ENCODE measurements at places on chromosomes 3 and 15.

DNA sequence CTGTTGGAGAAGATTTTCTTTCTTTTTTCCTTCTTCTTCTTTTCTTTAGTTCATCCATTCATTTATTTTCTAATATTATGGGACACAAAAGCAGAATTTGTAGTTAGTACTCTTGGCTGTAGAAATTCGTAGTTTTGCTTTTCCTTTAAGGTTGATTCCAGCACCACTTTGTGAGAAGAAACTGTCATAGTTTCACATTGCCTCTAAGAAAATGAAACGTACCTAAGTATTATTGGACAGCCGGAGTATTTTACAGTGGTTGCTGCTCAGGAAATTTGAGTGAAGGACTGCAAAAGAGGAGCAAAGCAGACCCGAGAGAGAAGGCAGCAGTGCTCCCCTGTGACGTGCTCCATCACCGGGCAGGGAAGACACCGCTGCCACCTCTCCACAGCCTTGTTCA lies 48.1 kb downstream of the PLCL2 start:
- no peak for DNase-seq

DNA sequence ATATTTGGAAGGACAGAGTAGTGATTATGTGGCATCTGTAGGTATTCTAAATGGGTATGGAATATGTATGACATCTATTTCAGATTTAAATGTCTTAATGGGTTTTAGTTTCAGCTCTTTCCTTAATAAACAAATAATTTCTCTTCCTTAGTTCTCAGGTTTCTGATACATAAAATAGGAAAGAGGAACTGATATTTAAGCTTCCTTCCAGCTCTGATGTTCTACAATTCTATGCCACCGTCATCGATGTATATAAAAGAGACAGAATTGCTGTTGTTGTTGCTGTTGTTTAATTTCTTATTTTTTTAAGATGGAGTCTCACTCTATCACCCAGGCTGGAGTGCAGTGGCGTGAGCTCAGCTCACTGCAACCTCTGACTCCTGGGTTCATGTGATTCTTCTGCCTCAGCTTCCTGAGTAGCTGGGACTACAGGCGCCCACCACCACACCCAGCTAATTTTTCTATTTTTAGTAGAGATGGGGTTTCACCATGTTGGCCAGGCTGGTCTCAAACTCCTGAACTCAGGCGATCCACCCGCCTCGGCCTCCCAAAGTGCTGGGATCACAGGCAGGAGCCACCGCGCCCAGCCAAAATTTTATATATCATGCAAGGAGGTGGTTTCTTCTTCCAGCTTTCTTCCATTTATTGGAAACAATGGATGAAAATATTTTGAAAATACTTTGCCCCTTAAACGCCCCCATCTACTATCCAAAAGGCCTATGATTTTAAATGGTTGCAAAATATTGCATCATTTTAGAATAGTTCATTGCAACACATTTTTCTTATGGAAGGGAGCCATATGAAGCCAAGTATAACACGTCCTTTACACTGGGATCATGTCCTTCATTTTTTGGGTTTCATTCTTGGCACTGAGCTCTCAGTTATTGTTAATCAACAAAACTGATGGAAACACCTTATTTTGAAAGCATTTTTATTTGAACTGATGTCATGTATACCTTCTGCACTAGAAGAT lies 13.9 kb upstream of the C15orf61 start:
- no peak for DNase-seq

GRCh38 chr3:53936347-53936746 lies 44.7 kb upstream of the SELENOK start:
- DNase-seq = no peak

- DNase-seq = no peak
Measured at GRCh38 chr3:33687406-33688010, 30.5 kb downstream of the CLASP2 start.

- DNase-seq = no peak
Measured at GRCh38 chr3:108091498-108092250, 843 bp upstream of the CD47 start.

DNA sequence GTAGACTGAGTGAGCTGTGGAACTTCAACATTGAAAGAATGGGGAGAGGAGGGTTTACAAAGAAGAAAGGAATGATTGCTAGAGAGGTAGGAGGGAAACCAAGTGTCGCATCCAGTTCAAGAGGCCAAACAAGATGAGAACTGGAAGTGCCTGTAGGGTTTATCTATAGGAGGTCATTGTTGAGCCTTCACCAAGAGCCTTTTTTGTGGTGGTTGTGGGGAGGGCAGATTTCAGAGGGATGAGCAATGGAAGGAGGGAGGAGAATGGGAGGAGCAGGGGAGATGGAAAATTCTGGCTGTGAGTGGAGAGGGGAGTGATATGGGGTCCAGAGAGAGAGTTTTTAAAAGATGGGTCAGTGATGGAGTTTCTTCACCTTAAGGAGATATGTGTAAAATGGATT lies 8.5 kb downstream of the PDIA5 start:
- no peak for DNase-seq

GRCh38 chr15:63323798-63324563 lies 46.6 kb downstream of the APH1B start:
- no peak for DNase-seq

GRCh38 chr3:177154733-177155132 lies 42.5 kb downstream of the TBL1XR1 start:
- DNase-seq = no peak
